Endodermal cell (in vitro differentiated cells): ENCODE measurements at places on chromosomes 7 and 10. TPM values are rescaled to one million over a fixed set of nuclear protein-coding genes. Genes with fewer than 3 reads are reported as not detected.

DNA sequence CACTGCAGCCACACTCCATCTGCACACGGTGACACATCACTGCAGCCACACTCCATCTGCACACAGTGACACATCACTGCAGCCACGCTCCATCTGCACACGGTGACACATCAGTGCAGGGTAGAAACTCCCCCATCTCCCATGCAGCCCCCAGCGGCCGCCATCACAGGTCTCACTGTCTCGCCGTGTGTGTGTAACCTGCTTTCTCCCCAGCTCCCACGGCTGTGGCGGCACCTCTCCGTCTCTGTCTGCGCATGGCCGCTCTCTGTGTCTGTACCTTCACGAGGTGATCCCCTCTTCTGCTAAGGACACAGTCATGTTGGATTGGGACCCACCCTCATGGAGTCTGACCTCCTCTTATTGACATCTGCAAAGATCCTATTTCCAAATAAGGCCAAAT lies 527.4 kb downstream of the PTPRN2 start:
- no peaks in the 10 kb centered on the region for H3K36me3 ChIP-seq
- no peak overlapping the region for H3K27ac ChIP-seq
- H3K4me3 ChIP-seq: no peak overlapping the region
- no peaks in the 10 kb centered on the region for H3K4me1 ChIP-seq

DNA sequence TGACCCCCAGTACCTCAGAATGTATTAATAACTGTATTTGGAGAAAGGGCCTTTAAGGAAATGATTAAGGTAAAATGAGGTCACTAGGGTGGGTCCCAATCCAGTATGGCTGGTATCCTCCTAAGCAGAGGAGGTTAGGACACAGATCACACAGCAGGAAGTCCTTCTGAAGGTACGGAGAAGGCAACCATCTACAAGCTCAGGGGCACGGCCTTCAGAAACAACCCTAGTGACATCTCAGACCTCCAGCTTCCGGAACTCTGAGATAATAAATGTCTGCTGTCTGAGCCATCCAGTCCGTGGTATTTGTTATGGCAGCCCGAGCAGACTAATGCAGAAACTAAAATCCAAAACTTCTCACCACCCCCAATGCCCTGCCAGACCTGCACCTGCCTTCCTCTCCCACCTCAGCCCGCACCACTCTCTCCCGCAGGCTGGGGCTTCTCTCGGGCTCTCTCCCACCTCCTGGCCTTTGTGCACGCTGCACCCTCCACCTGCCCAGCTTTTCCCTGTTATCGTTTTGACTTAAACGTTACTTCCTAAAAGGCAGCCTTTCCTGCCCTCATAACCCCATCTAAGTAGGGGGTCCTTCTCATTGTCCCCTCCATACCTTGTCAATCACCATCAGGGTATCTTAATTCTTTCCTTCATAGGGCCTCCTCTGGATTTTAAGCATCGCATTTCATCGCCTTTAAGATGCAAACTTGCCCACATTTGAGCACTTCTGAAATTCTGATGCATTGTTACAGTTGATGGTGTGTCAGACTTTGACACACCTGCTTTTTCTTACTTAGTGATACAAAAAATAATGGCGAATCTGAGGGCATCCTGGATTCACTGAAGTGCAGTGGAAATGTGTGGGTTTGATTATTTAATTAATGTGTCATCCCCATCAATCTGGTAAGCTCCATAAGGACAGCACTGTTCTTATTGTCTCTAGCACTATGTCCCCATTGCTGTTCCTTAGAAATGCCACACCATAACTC lies 32.2 kb upstream of the AQP1 start:
- no peak overlapping the region for H3K27ac ChIP-seq
- no peaks in the 10 kb centered on the region for H3K36me3 ChIP-seq
- H3K4me3 ChIP-seq: no peak overlapping the region
- no peaks in the 10 kb centered on the region for H3K27me3 ChIP-seq

- DNase-seq: no peak
- H3K27me3 ChIP-seq: peaks cover 7% of the 10 kb centered on the region
- peaks cover 1% of the 10 kb centered on the region for H3K36me3 ChIP-seq
- H3K4me3 ChIP-seq: no peak overlapping the region
- H3K4me1 ChIP-seq: no peaks in the 10 kb centered on the region
Observed at GRCh38 chr10:124419635-124420034, 912 bp upstream of the OAT start.

DPCD gene
- 33.3 and 38.5 TPM in 2 replicates for total RNA-seq

- H3K36me3 ChIP-seq: peaks cover 5% of the 10 kb centered on the region
- H3K4me3 ChIP-seq: no peak overlapping the region
- no peak for DNase-seq
- H3K27me3 ChIP-seq: no peaks in the 10 kb centered on the region
- H3K27ac ChIP-seq: no peak overlapping the region
Observed at GRCh38 chr10:24299578-24300260, 90.8 kb downstream of the KIAA1217 start.

GRCh38 chr7:95026421-95027072 lies 119.2 kb downstream of the PPP1R9A start:
- no peaks in the 10 kb centered on the region for H3K36me3 ChIP-seq
- no peak overlapping the region for H3K27ac ChIP-seq
- no peak overlapping the region for H3K4me3 ChIP-seq
- H3K4me1 ChIP-seq: peaks cover 5% of the 10 kb centered on the region
- no peaks in the 10 kb centered on the region for H3K27me3 ChIP-seq

- H3K4me1 ChIP-seq: no peaks in the 10 kb centered on the region
- DNase-seq: no peak
- H3K36me3 ChIP-seq: no peaks in the 10 kb centered on the region
Observed at GRCh38 chr10:126270111-126270510, 118.2 kb downstream of the ADAM12 start.

- no peak overlapping the region for H3K27ac ChIP-seq
- no peaks in the 10 kb centered on the region for H3K4me1 ChIP-seq
- no peak for DNase-seq
- H3K4me3 ChIP-seq: no peak overlapping the region
- H3K27me3 ChIP-seq: no peaks in the 10 kb centered on the region
Observed at GRCh38 chr10:61283481-61284221, 169.5 kb downstream of the TMEM26 start.

METTL27 gene
- 18.2 to 24.2 TPM (median 22.2 TPM) in 3 replicates for total RNA-seq

R3HCC1L gene
- 16.1 and 16.4 TPM in 2 replicates for total RNA-seq

DNA sequence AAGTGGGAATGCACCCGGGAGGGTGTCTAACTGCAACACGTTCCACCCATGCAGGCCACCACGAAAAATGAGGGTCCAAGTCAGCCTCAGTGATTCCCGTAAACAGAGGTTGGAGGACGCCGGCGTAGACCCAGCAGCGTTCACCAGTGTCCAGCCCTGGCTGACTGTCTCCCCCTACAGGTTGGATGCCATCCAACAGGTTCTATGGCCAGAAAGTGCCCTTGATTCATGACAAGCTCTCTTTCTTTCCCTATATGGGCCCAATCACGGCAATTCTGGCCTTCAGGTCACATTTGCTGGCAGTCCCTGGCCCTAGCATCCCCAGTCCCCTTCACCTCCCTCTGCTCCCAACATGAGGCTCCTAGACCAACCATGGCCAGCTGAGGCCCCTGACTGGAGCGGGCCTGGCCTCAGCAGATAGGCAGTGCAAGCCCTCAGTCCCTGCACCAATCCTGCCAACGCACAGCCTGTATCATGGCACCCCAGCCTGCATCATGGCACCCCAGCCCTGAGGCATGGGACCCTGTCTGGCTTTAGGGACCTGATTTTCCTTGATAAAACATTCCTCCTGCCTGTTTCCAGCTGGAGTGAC lies 227.4 kb downstream of the GRID1 start:
- peak; percentile 92 for DNase-seq
- no peaks in the 10 kb centered on the region for H3K36me3 ChIP-seq
- no peaks in the 10 kb centered on the region for H3K27me3 ChIP-seq
- H3K4me1 ChIP-seq: no peaks in the 10 kb centered on the region
- no peak overlapping the region for H3K4me3 ChIP-seq
- no peak overlapping the region for H3K27ac ChIP-seq

DNA sequence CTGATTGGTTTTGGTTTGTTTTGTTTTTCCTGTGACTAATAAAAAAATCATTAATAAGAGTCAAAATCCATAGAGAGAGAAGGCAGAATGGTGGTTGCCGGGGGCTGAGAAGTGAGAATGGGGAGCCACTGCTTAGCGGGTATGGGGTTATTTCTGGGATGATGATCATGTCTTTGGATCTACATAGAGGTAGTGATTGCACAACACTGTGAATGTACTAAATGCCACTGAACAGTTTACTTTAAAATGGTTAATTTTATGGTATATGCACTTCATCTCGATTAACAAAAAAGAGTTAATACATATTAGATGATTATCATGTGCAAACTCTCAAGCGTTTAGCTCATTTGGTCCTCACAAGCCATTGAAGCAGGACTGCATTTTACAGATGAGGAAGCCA lies 342.9 kb downstream of the ELMO1 start:
- DNase-seq: no peak
- H3K36me3 ChIP-seq: no peaks in the 10 kb centered on the region
- no peak overlapping the region for H3K4me3 ChIP-seq
- H3K27ac ChIP-seq: no peak overlapping the region
- no peaks in the 10 kb centered on the region for H3K27me3 ChIP-seq

DNA sequence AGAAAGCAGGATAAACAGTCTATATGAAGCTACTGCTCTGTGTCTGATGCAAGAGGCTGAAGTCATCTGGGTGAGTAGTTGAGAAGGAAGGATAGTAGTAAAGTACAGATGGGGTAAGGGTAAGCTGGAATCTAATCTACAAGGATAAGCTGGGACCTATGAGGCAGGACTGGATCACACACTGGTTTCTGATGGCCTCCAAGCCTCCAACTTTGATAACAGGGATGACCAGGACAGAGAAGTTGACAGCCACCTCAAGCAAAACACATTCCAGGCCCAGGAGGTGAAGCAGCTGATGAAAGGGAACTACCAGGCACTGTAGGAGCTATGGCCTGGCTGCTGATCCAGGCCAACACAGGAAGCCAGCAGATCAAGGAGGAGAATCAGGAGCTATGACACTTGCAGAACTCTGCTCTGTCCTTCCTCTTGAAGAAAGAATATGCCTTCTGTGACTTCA lies 278.1 kb upstream of the TMEM229A start:
- H3K4me3 ChIP-seq: no peak overlapping the region
- H3K27me3 ChIP-seq: no peaks in the 10 kb centered on the region
- no peak for DNase-seq
- no peaks in the 10 kb centered on the region for H3K4me1 ChIP-seq
- H3K27ac ChIP-seq: no peak overlapping the region
- H3K36me3 ChIP-seq: no peaks in the 10 kb centered on the region

- peaks cover 23% of the 10 kb centered on the region for H3K27me3 ChIP-seq
- H3K36me3 ChIP-seq: no peaks in the 10 kb centered on the region
- H3K4me1 ChIP-seq: no peaks in the 10 kb centered on the region
- H3K27ac ChIP-seq: no peak overlapping the region
Observed at GRCh38 chr7:124029396-124030188, 3.3 kb downstream of the TMEM229A start.

SUN3 gene
- total RNA-seq: not detected in 3 replicates

DNA sequence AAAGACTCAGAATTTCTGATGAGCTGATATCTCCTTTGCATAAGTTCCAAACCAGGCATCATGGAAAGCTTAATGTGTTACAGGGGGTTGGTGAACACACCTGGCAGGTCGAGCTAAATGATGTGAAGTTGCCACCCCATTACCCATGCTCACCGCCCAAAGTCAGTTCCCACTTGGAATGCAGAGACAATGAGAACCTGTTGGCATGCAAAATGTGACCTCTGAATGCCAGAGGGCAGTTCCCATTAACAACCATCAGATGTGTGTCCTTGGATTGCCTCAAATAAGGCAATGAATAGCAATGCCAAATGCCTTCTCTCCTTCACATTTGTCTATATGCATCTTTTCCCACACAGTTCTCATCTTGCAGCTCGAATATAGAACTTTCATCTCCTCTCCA lies 190.7 kb downstream of the CDCA7L start:
- no peak for DNase-seq
- no peaks in the 10 kb centered on the region for H3K36me3 ChIP-seq
- no peak overlapping the region for H3K4me3 ChIP-seq
- H3K27me3 ChIP-seq: peaks cover 9% of the 10 kb centered on the region
- H3K4me1 ChIP-seq: peaks cover 4% of the 10 kb centered on the region
- no peak overlapping the region for H3K27ac ChIP-seq

ANKRD61 gene
- not detected in 2 replicates for total RNA-seq

- H3K4me3 ChIP-seq: no peak overlapping the region
- no peaks in the 10 kb centered on the region for H3K27me3 ChIP-seq
- H3K27ac ChIP-seq: no peak overlapping the region
- H3K36me3 ChIP-seq: no peaks in the 10 kb centered on the region
Observed at GRCh38 chr7:63040336-63040735, 958.3 kb upstream of the ZNF722 start.

ADGRA1 gene
- 0.23 and 0.24 TPM in 2 replicates for total RNA-seq

NCF1 gene
- total RNA-seq: not detected in 3 replicates
